ENCODE measurements at places on chromosomes 16 and 17.

DNA sequence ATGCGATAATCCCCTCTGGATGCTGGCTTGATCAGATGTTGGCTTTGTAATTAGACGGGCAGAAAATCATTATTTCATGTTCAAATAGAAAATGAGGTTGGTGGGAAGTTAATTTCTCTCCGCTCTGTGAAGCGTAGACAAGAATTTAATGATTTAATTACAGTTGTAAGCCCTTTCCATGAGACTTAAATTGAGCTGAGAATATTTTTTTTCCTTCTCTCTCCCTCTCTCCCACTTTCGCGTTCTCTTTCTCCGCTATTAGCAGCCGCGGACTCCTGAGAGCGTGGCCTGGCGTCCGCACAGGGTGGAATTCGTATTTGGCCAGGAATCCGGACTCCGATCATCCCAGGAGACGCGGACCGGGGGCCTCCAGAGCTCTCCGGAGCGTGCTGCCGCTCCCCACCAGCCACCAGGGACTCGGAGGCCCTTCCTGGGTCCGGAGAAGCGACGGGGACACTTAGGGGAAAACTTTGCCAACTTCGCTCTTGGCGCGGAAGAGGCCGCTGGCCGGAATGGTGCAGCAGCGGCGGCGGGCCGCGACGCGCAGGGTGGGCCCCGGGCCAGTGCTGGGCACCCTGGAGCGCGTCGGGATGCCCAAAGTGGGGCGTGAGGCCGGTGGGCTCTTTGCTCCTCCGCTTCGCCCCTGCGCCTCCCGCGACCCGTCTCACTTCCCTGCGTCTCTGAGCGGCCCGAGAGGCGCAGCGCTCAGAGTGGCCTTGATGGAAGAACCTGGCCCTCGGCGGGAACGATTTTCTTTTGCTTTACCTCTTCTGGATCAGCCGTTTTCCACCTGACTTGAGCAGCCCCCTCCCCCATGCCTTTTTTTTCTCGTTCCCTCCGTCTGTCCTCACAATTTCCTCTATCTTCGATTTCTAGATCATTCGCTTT is 3.6 kb upstream of the IRX3 start:
- no peak for DNase-seq

DNA sequence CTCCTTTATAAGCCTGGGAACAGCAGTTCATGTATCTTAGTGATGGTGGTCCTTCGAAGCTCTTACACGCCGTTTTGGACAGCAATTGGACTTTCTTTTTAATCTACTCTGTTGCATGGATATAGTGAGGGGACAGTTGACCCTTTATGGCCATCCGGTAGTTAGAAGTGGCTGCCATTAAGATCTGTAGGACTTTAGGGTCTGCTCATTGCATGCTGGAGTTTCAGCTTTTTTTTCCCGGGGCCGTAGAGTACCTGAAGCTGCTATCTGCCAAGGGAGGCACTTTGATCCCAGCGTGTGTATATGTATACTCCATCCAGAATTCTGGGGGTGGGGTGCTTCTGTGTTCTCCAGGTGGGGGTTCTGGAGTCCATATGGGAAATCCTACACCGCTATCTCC is 1.2 kb downstream of the CYB5D1 start:
- no peak for DNase-seq

DNA sequence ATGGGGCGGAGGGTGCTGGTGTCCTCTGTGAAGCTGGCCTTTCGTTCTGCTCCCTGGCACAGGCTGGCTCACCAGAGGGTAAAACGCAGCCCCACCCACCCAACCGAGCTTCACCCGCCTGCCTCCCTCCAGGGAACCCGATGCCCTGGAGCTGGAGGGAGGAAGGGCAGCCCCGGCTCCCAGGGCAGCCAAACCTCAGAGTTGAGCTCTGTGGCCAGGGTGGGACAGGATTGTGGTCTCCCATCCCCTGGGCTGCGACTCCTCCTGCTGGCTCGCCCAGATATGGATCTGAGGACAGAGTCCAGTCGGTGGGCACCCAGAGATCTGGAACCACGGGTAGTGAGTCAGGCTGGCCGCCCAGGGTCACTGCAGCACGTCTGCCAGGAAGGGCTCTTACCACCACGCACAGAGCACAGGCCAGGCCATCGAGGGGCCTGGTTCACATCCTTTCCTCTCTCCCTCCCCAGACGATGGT is 42.6 kb upstream of the CHMP6 start:
- DNase-seq: no peak

- DNase-seq: no peak
Measured at GRCh38 chr16:87212026-87212425, 105.2 kb downstream of the C16orf95 start.

DNA sequence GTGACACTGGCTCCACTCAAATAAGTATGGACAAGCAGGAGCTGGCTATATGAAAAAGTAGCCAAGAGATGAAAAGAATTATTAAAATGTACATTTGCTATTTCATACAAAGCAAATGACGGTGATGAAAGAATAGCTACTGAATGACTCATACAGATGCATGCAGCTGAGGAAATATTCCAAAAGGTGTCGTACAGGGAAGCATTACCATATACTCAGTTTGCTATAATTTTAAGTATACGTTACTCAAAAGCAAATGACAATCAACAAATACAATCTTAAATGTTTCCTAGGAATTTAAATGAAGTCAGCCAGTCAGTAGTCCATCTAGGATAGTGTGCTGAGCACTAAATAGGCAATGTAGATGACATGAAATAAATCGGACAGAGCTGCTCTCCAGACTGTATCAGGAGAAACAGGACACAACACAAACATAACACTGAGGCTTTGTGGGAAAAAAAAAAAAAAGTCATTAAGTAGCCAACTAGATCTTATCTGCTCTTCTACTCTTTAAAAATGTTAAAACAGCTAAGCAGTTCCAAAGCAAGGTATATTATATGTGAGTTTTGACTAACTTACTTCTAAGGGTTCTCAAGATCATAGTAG is 65.0 kb downstream of the NCOR1 start:
- DNase-seq: no peak

- peak; percentile 66 for DNase-seq
Measured at GRCh38 chr16:15055141-15056053, 477 bp downstream of the NTAN1 start.

DNA sequence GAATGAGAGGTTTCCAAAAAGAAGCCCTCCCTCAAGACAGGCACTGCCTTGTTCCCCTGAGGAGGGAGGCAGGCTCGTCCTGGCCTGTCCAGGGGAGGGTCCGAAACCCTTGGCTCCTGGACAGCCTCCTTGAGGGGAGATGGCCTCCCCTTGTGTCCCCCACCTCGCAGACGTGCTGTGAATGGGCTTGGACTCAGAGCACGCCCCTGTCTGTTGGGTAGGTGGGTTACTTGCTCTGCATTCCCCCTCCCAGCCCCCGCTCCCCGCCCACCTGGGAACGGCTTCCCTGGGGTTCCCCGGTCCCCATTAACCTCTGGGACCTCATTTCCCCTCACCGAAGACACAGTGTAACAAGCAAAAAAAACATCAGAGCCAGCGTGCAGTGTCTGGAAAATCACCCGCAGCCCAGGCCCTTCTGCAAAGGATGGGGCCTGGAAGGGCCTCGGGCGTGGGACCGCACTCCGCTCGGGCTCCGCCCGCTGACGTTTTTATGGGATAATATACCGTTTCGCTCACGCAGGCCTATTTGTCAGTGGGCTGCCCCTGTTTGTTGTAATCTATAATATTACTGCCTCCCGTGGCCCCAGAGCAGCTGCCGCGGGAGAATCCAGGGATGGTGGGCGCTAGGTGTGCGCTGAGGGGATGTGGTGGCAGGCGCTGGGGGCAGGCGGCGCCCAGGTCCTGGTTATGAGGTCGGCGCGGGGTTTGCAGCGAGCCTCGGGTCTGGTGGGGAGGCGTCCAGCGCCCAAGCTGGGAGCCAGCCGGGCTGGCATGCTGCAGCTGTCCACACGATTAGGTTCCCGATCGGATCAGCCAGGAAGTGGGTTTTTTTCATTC is 11.1 kb downstream of the BAHCC1 start:
- DNase-seq: no peak

GRCh38 chr17:64036198-64036922 is 15.9 kb upstream of the ICAM2 start:
- no peak for DNase-seq

DNA sequence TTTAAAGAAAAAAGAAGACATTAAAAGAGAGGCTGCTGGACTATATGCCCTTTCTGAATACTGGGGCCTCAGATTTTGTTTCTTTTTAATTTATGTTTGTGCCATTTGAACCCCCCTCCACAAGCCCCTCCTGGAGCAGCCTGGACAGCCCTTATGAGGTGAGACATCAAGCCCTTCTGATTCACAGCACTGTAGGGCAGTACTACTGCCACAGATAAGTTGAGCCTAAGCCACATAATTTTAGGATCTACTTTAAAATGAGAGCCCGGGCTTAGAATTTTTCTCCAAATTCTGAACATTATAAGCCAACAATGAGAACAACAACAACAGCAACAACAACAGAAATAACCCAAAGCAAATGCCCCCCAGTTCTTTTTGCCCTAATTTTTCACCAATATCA is 256.9 kb upstream of the SALL1 start:
- no peak for DNase-seq

- DNase-seq: no peak
Measured at GRCh38 chr17:4827399-4827798, 5.7 kb upstream of the MINK1 start.

DNA sequence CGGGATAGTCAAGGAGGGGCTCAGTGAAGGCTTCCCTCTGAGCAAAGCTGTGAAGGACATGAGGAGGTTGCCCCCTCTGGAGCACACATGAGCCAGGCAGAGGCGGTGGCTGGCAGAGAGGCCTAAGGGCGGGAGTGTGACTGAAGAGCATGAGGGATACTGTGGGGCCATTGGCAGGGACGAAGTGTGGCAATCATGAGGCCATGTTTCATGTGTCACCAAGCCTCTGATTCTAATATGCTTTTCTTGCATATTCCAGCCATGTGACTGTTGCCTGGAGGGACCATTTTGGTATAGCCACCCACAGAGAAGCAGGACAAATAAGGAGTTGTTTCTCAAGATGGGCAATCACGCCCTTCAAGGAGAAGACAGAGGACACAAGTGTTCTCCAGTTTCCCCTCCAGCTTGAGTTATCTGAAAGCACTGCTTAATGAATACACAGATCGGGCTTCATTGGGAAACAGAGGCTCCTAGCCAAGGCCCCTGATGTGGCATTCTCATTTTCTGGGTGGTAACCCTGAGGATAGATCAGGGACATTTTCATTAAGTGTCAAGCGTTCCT is 68.0 kb downstream of the AKAP1 start:
- no peak for DNase-seq

DNA sequence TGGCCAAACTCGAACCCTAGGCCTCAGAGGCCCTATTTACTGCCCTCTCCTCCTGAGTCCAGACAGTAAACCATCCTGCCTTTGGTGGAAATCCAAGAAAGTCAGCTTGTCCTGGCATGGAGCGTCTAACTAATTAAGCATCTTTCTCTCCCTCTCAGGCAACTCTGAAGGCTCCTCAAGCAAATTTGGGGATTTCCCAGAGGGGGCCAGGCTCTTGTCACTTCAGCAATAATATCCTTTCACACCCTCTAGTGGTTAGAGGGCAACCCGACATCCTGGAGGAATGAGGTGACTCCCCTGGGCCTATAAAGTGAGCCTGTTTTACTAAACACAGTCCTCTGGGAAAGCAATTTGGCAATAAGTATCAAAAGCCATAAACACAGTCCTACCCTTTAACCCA is 60.4 kb downstream of the NOG start:
- peak; percentile 12 for DNase-seq

DNA sequence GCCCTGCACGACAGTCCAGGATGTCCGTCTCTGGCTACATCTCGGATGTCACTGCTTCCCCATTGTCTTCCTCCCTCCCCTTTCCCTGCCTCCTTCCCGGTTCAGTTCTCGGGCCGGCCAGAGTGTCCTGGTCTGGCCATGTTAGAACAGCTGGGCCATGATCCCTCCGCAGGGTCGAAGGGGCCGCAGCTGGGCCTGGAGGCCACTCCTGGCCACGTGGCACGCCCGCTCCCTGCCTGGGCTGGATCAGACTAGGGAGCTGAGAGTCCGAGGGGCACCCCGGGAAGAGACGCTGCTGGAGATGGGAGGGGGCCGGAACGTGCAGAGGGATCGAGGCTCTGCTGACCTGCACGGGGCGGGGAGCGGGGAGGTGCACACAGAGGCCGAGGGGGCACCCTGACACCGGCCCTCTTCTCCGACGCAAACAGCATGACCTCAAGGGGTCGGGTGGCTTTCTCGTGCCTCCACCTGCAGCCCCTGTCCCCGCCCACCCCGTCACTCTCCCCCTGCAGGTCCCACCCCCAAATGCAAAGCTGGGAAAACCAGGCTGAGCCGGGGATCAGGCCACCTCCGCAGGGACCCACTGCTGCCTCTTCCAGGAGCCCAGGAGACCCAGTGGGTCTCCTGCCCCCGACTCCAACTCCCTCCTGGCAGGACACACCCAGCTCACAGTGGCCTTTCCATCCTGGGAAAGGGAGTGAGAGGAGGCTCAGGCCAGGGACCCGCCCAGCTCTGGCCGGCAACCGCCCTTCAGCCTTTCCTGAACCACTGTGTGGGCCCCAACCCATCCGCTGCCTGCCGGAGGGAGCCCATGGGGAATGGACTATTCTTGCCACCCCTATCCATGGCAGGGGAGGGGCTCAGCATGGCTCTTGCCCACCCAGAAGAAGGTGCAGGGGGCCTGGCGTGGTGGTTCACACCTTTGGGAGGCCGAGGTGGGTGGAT is 38.5 kb downstream of the CTU2 start:
- DNase-seq: no peak

DNA sequence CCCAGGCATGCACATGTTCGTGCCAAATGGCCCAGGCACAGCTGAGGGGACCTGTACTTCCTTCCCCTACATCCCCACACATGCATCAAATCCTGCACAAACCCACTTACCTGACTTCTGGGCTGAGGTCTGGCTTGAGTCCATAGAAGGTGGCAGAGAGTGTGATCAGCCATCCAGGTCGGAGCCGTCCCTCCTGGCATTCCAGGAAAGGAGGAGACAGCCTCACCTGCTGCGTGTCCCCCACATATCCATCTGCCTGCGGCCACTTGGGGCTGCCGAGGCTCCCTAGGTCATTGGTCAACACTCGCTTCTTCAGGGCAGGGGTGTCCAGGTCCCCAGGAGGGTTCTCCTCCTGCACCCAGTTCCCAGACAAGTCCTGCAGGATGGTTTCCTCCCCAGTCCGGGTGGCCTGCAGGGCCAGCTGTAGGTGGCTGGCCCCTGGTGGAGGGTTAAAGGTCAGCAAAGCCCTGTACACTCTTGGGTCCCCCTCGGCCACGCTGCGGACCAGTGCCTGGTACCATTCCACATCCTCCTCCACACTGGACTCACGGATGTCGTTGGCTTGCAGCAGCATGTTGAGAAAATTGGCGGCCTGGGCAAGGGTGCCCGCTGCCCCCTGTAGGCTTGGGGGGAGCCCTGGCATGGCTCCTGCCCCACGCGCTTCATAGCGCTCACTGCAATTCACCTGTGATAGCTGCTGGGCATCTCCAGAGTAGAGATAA is 709 bp downstream of the GPR179 start:
- DNase-seq: no peak

Data from NK-92 treated with Interleukin-12 subunit alpha and Interleukin-12 subunit beta, amount 100 ng/mL, for 24 hours (cell line).